GM23248 (cell line): ENCODE measurements at places on chromosomes 16 and 17.

GRCh38 chr17:17366941-17367875 lies 64.0 kb downstream of the NT5M start:
- DNase-seq: no peak

GRCh38 chr16:11256661-11257130 lies 692 bp upstream of the SOCS1 start:
- DNase-seq: peak; percentile 79

GRCh38 chr17:28379814-28380801 lies 8.6 kb downstream of the SARM1 start:
- peak; percentile 60 for DNase-seq

DNA sequence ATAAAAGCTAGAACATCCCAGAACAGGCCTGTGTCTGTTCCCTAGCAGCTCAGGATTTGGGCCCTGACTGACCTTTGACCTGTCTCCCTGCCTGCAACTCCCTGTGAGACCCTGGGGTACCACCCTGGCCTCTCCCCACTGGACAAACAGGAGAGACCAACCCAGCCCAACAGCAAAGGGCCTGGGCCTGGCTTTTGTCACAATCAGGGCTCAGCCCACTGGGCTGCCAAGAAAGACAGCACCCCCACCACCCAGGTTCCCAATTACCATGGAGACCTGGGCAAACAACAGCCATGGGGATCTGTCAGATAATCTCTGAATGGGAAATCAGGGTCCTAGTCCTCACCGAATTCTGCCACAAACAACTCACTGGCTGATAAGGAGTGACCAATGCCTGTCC lies 11.1 kb downstream of the PLLP start:
- no peak for DNase-seq

GRCh38 chr17:48054238-48055185 lies 6.4 kb downstream of the NFE2L1 start:
- DNase-seq: peak; percentile 88

DNA sequence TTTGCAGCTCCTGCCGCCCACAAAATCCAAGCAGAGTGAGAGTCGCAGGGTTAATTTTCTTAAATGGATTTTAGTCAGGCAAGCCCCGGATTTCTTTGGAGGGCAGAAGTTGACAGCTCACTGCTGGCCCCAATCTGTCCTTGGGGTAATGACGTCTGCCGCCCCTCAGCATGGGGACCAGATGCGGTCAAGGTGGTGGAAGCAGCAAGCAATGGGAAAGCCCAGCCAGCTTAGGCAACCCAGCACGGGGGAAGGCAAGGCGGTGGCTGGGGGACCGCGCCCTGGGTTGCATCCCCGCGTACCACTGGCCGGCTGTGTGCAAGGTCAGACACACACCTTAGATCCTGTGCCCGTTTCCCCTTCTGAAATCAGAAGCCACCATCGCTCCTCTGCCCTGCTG lies 321.7 kb downstream of the C16orf95 start:
- no peak for DNase-seq

DNA sequence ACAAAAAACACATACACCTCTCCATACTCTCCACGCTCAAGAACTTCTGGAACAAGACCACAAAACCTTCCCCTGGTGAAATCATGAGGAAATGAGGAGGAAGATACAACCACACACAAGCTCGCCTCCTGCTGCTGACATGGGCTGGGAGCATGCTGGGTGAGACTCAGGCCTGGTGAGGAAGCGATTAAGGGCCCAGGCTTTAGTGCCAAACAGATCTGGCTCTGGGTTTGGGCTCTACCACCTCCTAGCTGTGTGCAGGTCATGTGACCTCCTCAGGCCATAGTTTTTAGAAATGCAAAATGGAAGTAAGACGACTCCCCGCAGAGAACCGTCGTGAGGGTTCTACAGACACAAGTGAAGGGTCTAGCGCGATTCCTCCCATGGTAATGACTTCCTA lies 41.3 kb downstream of the VAC14 start:
- no peak for DNase-seq

GRCh38 chr17:36148559-36149295 lies 27.7 kb downstream of the TBC1D3B start:
- peak; percentile 62 for DNase-seq

DNA sequence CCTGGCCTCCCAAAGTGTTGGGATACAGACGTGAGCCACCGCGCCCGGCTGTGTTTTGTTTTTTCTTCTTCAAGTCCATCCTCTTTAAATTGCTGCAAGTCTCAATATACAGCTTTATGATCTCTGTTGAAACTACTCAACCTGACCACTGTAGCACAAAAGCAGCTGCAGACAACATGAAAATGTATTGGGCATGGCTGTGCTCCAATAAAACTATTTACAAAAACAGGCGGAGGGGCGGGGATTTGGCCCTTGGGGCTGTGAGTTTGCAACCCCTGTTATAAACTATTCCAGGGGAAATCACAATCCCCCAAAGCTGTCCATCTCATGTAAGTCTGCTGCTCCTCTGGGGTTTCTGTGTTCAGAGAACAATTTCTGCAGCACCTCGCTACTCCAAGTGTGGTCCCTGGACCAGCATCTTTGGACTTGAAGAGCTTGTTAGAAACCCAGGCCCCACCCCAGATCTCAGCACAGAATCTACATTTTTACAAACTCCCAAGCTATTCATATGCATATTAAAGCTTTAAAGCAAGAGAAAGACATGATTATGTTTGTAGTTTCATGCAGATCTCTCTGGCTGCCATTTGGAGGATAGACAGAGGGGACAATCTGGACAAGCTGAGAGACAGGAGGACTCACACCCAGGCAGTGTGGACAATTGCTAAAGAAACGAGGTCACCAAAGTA lies 33.6 kb downstream of the TEKT5 start:
- DNase-seq: no peak

- no peak for DNase-seq
These were observed 147.6 kb upstream of the HS3ST3A1 start for GRCh38 chr17:13749166-13749890.

DNA sequence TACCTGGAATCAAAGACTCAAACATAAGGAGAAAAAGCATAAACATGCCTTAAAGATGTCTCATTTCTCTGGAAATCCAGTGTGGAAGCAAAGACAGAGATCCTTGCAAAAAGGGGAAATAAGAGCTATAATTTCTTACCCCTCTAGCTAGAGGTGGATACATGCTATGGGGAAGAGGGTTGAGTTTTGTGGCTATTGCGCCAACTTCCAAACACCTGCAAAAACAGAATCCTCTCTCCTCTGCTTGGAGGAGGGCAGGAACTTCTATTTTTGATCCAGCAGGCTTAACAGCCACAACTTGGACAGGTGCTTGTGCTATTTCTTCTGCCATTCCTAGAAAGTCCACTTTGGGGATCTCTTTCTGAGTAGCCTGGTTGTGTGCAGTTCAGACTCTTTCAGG lies 21.5 kb upstream of the NUDT7 start:
- no peak for DNase-seq

- no peak for DNase-seq
These were observed 156.6 kb downstream of the ANKFN1 start for GRCh38 chr17:56309897-56310296.

DNA sequence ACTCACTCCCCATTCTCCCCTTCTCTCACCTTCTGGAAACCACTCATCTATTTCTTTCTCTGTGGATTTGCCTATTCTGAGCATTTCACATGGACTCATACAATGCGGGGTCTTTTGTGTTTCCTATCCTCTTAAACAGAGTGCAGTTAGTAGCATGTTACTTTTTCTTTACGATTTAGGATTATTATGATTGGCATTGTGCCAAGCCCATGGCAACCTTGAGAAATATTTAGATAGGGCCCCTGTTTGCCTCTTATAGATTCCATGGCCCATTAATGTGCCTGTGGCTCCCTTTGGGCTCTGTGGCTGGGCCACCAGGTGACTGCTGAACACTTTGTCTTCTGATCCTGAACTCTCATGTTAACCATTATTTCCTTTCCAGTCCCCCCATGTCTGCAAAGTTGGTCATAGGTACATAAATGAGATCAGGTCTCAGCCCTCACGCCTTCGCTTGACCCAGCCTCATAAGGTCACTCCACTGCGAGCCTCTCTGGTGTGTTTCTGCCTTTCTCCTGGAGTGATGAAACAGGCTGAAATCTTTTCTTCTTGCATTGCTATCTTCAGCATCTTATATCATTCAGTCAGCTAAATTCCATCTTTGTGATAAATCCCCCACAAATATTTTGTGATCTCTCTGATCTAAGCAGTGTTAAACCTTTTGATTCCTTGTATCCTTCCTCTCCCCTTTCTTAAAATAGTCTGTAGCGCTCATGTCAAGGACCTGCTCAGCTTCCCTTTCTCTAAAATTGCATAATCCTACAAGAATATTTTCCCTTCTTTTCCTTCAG lies 44.0 kb downstream of the MYH3 start:
- DNase-seq: peak; percentile 74

GRCh38 chr17:41352597-41353366 lies 2.2 kb upstream of the KRT33A start:
- peak; percentile 28 for DNase-seq
